ENCODE measurements at places on chromosomes 13 and 19.

- no peak for DNase-seq
Measured at GRCh38 chr13:98022210-98022609, 68.7 kb downstream of the IPO5 start.

GRCh38 chr13:87087741-87088140 is 583.4 kb upstream of the SLITRK5 start:
- no peak for DNase-seq

DNA sequence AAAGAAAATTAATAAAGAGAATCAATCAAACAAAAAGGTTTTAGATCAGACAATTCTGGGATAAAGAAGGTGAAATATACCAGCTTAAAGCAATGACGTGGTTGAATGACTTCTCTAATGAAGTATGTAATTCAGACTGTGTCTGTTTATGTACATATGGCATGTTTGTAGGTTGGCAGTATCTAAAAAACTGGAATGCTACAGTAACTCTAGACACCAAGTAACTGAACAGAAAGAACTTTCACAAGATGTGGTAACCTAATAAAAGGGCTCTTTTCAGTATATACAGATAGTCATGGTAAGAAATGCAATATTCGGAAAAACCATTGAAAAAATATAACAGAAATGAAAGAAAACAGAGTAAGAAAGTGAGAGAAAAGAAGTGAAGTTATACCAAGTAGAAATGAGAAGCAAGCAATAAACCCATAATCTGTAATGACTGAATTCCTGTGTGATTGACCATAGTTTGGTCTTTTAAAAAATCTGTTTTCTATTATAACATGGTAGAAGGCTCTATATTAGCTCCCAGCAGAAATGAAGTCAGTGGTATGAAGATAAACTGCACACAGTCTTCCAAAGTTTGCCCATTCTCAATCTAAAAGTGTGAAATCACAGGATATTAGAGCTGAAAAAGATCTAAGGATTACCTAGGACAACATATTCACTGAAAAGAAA is 31.4 kb downstream of the ELF1 start:
- DNase-seq, result no peak

DNA sequence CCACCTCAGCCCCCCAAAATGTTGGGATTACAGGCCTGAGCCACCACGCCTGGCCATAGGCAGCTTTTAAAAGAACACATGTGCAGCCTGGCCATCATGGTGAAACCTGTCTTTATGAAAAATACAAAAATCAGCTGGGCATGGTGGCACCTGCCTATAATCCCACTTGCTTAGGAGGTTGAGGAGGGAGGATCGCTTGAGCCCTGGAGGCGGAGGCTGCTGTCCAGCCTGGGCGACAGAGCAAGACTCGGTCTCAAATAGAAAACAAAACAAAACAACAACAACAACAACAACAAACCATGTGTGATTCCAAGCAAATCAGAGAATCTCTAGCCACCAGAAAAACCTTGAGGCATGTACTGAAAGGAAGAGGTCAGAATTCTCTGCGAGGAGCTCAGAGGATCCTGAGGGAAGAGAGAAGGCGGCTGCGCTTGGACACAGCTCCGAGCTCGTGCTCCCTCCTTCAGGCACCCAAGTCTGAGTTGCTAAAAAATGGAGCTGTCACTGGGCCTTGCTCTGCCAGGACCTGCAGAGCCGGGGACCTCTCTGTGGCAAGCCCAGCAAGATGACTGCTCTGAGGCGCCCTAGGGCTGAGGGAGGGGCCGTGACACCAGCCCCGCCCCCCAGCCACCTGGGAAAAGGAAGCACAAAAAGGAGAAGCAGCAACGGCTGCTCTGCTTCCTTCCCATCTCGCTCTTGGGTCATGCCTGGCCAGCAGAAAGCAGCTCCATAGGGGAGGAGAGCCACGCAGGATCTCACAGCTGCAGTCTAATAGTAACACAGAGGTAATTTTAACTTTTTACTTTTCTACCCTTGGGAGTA is at the start of gene ARL11:
Gene ARL11 (plus strand): TSS at position 677 of the 822 bp plus-strand sequence. CDS start 1,941 bp downstream, outside the sequence.
- peak; percentile 73 for DNase-seq

DNA sequence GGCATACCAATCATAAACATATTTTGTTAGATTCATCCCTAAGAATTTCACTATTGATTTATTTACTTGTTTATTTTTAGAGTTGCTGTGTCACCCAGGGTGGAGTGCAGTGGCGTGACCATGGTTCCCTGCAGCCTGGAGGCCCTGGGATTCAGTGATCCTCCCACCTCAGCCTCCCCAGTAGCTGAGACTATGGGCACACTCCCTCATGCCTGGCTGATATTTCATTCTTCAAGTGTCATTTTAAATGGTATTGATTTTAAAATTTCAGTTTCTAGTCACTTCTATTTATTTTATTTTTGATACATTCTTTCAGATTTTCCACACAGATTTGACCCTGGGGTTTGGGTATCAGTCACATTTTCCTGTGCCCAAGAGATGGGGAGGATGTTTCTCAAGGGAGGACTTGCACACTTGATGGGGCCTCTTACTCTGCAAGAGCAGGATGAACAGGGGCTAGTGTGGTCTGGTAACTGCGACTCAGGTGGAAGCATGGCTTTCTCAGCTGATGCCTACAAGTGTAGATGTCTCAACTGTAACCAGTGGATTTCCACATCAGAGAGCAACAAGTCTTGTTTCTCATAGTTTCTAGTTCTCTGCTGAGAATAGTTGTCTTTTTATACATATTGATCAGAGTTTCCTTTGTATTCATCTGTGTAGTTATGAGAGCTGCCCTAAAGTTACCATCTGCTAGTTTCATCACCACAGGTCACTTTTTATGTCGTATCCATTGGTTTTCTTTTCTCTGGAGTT is 40.2 kb downstream of the CCNE1 start:
- DNase-seq, result no peak

DNA sequence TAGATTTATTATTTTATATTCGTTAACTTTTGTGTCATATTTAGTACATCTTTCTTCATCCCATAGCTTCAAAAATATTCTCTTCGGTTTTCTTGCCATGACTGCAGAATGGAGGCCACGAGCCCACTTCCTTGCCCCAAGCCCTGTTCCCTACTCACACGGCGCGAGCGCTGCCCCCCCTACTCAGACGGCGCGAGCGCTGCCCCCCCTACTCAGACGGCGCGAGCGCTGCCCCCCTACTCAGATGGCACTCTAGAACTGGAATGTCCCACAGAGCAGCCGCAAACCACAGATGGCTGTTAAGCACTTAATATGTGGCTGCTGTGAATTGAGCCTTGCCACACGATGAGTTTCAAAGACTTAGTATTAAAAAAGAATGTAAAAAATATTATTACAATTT is 102.2 kb upstream of the PEG3 start:
- DNase-seq, result no peak

- no peak for DNase-seq
Measured at GRCh38 chr13:83221256-83221655, 661.0 kb downstream of the SLITRK1 start.

DNA sequence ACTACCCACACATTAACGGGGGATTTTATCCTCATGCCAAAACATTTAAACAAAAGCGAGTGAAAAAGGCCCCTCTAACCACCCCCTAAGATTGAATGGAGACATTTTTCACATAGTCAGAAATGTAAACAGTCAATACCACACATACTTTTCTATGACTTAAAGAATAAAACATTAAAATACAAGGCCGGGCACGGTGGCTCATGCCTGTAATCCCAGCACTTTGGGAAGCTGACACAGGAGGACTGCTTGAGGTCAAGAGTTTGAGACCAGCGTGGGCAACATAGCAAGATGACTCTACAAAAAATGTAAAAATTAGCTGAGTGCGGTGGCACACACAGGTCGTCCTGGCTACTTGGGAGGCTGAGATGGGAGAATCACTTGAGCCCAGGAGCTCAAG is 47.3 kb downstream of the MPHOSPH8 start:
- no peak for DNase-seq

- DNase-seq, result no peak
Measured at GRCh38 chr19:15259907-15260306, 27.7 kb upstream of the EPHX3 start.

DNA sequence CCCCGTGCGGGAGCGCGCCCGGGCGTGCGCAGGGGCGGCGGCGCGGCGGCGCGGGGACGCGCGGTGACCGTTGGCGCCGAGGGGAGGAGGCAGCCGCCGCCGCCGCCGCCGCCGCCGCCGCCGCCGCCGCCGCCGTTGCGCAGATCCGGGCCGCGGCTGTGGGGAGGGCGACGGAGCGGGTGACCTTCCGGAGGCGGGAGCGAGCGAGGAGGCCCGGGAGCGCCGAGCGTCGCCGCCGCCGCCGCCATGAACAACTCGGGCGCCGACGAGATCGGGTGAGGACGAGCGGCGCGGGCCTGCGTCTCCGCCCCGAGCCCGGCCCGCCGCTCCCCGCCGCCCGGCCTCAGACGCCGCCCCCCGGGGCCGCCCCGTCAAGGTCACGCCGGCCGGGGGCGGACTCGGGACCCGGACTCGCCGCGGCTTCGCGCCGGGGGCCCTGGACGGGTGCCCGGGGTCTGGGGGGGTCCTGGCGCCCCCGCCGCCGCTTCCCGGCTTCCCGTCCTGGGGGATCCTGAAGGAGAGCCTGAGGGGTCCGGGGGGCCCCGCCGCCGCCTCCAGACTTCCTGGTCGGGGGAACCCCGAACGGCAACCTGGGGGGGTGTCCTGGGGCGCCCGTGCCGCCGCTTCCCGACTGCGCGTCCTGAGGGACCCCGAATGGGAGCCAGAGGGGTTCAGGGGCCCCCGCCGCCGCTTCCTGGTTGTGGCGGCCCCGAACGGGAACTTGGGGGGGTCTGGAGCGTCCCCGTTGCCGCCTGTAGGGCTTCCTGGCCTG is at the start of gene DAZAP1:
Gene DAZAP1 (plus strand): TSS at position 59 of the 772 bp plus-strand sequence. CDS start 188 bp downstream, at position 247.
- DNase-seq, result no peak

GRCh38 chr13:93603043-93603442 is 376.4 kb downstream of the GPC6 start:
- DNase-seq, result peak; percentile 2

- no peak for DNase-seq
Measured at GRCh38 chr19:48506138-48506733, 5.4 kb downstream of the LMTK3 start.

GRCh38 chr19:47723581-47723940 is 10.3 kb downstream of the EHD2 start:
- no peak for DNase-seq

DNA sequence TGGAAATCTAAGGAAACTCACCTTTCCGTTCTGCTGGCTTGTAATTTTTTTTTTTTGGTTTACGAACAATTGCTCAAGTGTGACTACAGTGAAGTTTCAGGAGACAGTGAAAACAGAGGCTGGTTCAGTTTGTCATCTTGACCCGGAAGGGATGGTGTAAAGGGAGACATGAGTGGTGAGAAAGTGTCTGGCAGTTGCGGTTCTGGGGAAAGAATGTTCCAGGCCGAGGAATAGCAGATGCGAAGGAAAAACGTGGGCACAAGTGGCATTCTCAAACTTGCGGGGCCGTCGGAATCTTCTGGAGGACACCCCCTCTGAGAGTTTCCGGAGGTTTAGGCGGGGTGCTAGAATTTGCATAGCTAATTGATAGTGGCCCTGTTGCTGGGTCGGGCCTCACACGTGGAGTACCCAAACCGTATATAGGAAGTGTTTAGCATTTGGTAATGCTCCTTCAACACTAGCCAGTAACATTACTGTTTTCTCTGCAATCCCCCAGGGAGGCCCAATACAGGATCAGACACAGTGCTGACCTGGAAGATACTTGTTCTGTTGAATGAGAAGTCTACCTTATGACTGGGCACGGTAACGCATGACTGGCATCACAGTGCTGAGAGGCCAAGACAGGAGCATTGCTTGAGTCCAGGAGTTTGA is 2.8 kb upstream of the TNFSF9 start:
- DNase-seq, result no peak

- peak; percentile 99 for DNase-seq
Measured at GRCh38 chr19:55086730-55087541, 11.3 kb downstream of the EPS8L1 start.

GRCh38 chr13:42177189-42177588 is 94.8 kb upstream of the AKAP11 start:
- DNase-seq, result no peak

- peak; percentile 93 for DNase-seq
Measured at GRCh38 chr19:44723952-44724319, 24.6 kb upstream of the BCL3 start.

GRCh38 chr19:33194886-33195644 is 935 bp downstream of the LRP3 start:
- no peak for DNase-seq

DNA sequence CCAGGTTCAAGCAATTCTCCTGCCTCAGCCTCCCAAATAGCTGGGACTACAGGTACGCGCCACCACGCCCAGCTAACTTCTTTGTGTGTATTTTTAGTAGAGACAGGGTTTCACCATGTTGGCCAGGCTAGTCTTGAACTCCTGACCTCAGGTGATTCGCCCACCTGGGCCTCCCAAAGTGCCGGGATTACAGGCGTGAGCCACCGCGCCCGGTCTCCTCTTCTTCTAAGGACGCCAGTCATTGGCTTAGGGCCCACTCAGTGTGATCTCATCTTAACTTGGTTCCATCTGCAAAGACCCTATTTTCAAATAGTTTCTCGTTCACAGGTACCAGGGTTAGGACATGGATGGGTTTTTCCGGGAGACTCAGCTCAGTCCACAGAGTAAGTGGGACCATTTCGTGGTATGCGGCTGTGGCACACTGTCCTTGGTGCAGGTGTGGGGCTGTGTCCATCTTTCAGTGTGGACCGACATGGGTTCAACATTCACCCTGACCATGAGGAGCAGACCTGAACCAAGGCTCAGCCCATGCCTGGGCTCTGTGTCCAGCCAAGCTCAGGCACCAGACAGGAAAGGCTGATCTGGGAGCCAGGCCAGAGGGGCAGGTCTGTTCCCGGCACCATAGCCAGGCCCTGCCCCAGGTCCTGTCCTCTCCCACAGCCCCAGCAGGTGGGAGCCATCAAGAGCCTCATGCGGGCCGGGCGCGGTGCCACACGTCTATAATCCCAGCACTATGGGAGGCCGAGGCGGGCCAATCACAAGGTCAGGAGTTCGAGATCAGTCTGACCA is 2.8 kb upstream of the MKNK2 start:
- DNase-seq, result no peak

DNA sequence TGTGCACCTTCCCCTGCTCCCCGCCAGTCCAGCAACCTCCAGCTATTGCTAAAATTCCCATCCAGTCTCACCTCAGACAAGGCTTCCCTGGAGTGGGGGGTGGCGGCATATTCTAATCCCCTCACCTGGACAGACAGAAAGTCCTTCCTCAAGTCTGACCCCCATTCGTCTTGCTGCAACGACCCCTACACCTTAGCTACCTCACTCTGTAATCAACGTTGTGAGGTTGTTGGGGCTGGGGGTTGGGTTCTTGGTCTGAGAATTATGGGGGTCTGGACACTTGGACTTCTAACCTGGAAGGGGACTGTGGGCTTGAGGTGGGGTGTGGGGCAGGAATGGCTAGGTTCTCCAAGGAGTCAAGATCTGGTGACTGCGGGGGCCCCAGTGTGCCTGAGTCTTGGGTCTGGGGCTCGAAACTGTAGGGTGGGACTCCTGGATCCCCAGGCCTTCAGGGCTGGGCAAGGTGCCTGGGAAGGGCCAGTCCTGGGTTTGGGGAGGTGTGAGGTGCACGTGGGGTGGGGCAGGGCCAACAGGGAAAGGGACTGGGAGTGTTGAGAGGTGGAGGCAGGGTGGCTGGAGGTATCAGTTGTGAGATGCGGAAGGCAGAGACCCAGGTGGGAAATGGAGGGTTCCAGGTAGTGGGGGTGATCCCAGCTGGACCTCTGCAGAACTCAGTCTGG is 1.3 kb downstream of the FOXA3 start:
- peak; percentile 42 for DNase-seq
